ENCODE measurements at places on chromosomes 6 and 20.

GRCh38 chr6:36917541-36918193 is 31.9 kb downstream of the C6orf89 start:
- DNase-seq: no peak

- no peak for DNase-seq
These were observed 3.6 kb upstream of the MTCL3 start for GRCh38 chr6:127522714-127523113.

- no peak for DNase-seq
These were observed 169.8 kb downstream of the PTPRK start for GRCh38 chr6:128350416-128351254.

DNA sequence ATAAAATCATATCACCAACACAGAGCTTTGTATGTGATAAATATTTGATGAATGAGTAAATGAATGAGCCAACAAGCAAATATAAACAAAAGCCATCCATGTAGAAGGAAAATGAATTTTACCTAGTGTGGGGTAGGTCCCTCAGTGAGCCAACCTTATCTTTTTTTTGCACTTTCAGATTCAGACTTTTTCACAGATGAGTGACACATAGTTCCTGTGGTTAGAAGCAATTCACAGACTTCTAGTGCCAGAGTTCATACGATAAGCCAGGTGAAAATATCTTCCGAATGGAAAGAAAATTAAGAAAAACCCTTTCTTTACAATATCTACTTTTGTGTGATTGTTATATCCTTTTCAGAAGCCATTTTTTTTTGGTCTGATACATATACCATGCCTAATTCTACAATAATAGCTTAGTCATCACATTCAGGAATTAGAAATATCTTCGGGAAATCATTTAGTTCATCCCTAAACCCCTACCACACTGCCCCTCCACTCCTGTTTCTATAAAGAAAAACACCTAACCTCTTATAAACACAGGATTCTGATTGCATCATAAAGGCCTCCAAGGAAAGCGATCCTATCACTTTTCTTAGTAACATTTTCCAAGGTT is 82.7 kb upstream of the CNR1 start:
- DNase-seq: no peak

DNA sequence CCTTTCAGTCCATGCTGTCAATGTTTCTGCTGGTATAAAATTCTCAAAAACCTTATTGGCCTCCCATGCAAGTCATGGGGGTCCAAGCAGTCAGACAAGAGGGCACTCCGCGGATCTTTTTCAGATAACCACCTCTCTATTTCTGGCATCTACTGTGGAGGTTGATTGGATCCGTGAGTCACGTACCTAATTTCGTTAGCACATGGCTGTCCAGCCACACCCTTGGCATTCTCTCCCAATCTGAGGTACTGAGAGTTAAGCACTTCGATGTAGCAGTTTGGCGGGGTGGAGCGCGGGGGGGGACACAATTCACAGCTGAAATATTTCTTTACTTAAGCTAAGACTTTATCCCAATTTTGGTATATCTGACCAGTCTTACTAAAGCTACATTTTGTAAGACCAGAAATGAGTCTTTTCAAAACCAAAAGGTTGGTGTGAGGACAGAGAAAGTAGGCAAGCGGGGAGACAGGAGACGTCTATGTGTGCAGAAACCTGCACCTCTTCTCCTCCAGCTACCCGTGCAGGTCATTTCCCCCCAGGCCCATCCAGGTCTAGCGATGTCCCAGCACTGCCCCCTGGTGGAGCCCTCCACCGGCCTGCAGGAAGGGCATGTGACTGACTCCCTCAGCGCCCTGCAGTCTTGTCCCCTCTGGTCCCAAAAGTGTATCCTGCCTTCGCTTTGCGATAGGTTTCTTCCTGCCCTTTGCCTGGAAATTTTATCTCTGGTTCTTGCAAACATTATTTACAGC is 113.1 kb downstream of the ADAT2 start:
- peak; percentile 25 for DNase-seq

DNA sequence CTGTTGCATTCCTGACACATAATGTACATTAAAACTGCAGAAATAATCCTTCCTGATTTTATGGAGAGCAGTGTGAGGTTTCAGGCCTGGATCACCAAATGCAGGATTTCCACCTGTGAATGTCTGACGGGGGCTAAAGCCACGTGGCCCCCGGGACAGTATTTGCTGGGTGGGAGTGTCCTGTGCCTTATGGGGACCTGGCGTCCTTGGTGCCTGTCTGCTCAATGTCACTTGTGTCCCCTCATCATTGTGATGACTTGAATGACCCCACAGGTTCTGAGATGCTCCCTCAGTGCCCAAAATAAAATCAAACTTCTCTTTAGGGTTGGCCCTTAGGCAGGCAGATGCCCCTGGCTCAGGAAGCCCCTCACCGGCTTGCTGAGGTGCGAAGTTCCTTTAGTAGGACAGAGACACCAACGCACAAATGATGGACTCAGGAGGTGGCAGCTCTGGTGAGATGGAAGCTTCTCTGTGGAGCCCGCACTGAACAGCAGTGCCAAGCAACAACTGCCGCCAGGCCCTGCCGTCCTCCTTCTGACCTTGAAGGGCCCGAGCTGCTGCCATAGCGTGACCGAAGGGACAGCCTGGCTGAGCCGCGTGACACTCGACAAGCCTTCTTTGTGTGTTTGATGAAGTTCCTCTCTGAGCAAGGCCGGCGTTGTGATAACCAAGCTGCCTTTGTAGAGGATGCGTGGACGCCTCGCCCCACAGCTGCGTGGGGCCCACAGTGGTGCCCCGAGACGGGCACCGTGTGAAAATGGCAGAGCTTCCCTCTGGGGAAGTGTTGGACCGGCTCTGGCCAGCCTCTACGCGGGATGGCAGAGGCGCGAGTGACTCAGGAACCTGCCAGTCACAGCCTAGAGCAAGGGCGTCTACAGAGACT is 30.9 kb downstream of the FRMD1 start:
- DNase-seq: no peak

DNA sequence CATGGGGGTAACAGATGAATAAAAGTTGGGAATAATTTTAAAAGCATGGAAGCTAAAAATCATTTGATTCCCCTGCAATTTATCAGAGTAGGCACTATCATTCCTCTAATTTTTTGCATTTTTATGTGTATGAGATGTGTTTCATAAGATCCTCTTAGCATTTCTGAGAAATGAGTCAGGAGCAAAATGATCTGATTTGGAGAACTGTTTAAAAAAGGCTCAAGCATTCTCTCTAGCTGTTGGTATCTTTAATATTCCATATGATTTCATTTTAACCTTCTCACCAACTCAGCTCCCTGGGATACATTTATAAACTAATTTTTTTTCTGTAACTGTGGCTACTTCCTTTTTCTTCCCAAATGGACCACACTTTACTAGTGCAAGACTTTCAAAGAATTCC is 60.9 kb downstream of the MCHR2 start:
- no peak for DNase-seq

- no peak for DNase-seq
These were observed 83.0 kb downstream of the RREB1 start for GRCh38 chr6:7190791-7191190.

- DNase-seq: no peak
These were observed 158.9 kb upstream of the OLIG3 start for GRCh38 chr6:137652961-137653705.

DNA sequence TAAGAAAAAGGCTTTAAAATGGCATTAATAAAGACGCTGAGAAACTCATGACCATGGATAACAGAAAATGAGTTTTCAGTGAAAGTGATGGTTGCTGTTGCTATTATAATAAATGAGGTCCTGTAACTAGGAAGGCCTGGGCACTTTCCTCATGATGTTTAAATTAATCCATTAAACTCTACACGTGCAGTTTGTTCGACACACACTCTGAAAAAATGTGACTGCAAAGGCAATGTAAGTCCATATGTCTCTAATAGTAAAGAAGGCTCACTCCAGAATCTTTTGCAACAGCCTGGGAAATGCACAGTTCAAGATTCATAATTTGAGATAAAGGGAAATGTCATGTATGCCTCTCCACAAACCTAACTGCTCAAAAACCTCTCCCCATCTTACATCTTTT is 153.4 kb downstream of the COL12A1 start:
- DNase-seq: no peak

- DNase-seq: no peak
These were observed 204.8 kb downstream of the TPBG start for GRCh38 chr6:82568290-82568993.

- no peak for DNase-seq
These were observed 187.7 kb downstream of the SOD2 start for GRCh38 chr6:159505140-159505922.

DNA sequence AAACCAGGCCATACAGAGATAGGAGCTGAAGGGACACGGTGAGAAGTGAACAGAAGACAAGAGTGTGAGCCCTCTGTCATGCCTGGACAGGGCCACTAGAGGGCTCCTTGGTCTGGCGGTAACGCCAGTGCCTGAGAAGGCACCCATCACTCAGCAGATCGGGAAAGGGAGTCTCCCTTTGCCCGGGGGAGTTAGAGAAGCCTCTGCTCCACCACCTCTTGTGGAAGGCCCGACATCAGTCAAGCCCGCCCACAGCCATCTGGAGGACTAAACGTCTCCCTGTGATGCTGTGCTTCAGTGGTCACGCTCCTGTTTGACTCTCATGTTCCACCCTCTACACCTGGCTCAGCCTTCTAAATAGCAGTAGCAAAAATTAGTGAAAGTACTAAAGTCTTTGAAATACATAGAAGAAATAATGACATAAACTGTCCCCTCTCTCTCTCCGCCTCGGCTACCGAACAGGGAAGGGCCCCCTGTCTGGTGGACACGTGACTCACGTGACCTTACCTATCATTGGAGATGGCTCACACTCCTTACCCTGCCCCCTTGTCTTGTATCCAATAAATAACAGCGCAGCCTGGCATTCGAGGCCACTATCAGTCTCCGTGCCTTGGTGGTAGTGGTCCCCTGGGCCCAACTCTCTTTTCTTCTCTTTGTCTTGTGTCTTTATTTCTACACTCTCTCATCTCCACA is 66.7 kb downstream of the RPP21 start:
- DNase-seq: peak; percentile 70

DNA sequence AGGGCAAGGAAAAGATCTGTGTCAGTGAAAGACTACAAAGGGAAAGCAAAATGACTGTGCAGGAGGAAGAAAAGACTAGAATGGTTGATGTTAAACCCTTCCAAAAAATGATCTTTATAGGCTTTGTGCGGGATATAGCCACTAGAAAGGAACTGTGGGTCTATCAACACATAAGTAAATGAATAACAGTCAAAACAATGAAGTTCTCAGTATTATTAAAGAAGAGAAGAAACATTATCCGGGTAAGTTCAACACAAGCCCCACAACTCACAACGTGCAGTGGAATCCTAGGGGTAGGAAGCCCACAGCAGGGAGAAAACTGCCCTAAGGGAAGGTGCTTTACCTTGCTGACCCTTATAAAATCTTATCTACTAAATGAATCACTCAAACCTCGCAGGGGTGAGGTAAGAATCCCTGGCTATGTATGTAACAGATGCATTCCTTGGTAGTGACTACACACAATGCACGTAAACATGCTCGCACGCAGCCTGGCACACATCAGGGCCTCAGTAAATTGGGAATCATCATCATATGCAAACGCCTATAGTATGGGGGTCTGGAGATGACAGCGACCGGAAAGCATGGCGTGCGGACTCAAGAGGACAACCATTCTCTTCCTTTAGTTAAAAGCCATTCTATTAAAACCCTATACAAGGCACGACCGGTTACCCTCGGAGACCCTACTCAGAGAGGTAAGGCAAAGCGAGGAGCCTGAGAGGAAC is 11.3 kb downstream of the TFAP2A start:
- DNase-seq: no peak

- no peak for DNase-seq
These were observed 38.9 kb upstream of the NKAIN2 start for GRCh38 chr6:123764722-123765121.

DNA sequence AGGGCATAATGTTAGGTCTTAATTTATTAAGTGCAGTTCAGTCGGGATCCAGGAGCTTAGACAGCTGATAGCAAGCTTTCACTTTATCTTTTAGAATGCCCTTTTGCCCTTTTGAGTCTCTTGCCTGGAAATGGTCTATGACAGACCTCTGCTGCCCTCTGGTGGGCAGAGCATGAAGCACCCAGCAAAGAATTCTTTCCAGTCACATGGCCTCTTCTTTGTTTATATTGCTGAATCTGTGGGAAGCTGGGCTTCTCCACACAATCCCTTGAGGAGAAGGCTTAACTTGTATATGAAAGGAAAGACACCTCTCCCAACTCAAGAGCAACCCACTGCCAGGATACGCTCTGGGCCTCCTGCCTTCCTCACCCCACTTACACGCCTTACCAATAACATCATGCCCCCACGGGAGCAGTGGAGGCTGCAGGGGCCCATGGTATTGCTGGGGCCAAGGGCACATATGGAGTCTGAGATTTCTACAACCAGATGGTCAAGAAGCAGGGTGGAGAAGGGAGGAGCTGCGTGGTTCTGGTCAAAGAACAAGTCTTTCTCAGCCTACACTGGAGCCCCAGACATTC is 20.4 kb downstream of the WFDC3 start:
- peak; percentile 79 for DNase-seq

GRCh38 chr6:9606435-9607134 is 808.3 kb downstream of the TFAP2A start:
- DNase-seq: no peak

- no peak for DNase-seq
These were observed 9.9 kb upstream of the ARHGAP40 start for GRCh38 chr20:38591474-38592410.

- no peak for DNase-seq
These were observed 62.1 kb downstream of the BMP2 start for GRCh38 chr20:6829510-6830116.

DNA sequence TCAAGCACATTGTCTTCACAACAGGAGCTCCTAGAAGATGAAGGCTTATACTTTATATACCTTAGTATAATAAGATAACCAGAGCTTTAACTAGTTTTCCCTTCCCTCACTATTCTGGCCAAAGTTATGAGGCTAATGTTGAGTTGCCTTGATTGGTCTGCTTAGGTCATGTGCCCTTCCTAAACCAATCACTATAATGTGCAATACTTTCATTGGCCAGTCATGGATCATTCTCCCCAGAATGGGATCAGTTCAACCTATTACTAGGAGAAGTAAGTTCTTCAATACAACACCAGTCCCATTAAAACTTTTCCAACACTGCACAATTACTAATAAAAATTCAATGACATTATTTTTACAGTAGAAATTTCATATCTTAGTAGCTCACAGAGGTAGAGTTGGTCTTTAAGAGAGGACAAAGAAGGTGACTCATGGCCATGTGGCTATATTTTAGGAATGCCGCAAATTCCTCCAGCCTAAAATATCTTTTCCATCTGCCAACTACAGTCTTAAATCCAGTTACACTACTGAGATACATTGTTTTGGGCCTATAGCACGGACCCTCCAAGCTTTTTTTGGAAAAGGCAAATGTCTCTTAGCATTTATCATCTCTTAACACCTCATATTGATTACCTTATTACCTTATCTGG is 12.5 kb upstream of the POU3F2 start:
- DNase-seq: no peak

All from CD4-positive, alpha-beta T cell treated with Interleukin-4 for 4 hours (primary cell).